Stimulated activated CD4-positive, alpha-beta T cell treated with anti-CD3 and anti-CD28 coated beads, Interleukin-15, amount 100 ng/mL, for 1 hour (primary cell): ENCODE measurements at places on chromosomes 5 and 9.

DNA sequence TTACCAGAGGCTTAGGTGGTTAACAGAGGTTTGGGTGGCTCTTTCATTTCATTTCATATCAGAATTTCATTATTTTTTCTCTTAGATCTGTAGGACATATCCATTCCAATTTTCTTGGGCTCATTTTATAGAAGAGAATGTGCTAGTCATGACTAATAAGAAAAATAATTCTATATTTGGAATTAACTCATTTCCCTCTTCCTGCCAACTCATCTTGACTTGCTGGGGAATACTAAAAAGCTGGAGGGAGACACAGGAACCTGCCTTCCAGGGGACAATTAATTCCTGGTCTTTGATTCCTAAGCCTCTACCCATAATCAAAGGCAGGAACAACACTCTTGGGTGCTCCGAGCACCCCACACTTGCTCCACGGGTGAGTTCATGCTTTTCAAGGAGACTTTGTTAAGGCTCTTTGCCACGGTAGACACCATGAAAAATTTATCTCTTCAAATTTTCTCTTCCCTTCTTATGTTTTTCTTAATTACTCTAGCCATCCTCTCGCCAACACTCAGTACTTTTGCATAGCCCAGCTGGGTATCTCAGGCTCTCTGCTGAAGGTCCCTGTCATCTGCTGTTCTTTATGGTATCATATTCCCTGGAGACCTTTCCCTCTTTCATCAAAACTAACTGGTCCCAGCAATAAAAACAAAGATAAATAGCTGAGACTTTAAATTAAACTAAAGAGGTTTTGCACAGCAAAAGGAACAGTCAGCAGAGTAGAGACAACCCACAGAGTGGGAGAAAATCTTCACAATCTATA is 273.9 kb downstream of the NPR3 start:
- no peak for DNase-seq

DNA sequence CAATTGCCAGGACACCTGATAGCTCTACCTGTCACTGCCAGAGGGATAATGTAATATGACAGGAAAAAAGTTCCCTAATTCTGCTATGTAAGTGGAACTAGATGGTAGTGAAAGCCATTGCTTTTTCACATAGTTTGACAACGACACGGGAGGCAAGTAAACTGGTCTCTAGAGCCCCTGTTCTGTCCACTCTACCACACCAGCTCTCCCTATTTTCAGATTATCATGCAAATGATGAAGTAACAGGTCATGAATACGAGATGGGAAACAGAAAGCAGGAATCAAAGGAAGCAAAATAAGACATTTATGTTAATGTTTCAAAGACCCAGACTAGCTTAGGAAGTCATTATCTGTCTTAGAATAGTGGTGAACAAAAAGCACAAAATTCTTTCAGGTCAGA is 56.2 kb downstream of the TAF11L14 start:
- DNase-seq: no peak

DNA sequence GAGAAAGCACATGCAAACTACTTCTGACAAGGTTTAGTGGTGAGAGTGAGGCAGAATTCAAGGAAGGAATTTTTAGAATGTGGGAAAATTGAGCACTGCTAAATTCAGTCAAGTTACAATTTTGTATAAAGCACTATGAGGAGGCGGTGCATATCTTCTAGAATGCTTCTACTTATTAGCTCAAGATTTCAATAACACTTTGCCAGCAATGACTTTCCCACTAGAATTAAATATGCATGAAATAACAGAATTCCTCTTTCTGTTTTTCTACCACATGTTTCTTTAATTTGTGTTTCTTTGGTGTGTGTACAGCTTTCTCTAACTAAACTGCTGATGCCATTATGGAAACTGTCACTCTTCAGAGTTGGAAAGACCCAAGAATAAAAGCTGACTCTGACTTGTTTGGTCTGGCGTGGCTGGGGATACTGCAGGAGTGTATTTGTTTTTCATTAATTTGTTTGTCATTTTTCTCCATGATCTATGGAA is 163.5 kb downstream of the ARSB start:
- no peak for DNase-seq

DNA sequence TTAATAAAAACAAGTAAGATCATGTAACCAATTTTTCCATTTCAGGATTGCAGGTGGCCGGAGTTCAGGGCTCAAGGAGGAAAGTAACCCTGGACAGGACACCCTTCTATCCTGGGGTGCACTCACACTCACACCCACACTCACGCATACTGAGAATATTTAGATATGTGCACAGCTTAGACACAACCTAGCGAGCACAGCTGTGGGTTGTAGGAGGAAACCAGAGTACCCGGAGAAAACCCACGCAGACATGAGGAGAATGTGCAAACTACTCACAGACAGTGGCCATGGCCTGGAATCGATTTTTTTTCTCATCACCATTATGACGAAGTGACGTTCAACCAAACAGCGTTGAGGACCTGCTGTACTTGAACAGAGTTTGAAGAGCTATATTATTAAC is 4.5 kb upstream of the EFNA5 start:
- DNase-seq: no peak

DNA sequence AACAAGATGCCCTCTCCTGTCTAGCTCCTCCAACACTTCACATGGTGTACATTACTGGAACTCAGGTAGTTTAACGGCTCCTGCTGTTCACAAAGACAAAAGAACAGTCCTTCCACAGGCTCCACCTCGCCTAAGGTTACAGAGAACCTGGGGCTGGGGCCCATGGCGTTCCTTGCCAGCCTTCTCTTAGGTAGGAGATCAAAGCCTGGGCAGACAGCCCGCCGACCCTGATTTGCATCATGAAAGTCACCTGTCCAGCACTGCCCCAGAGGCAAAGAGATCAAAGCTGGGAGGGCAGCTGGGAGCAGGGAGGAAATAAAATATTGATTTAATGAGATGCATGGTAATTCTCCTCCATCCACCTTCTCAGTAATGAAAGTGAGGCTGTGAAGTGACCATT is 115.0 kb upstream of the SLIT3 start:
- no peak for DNase-seq

DNA sequence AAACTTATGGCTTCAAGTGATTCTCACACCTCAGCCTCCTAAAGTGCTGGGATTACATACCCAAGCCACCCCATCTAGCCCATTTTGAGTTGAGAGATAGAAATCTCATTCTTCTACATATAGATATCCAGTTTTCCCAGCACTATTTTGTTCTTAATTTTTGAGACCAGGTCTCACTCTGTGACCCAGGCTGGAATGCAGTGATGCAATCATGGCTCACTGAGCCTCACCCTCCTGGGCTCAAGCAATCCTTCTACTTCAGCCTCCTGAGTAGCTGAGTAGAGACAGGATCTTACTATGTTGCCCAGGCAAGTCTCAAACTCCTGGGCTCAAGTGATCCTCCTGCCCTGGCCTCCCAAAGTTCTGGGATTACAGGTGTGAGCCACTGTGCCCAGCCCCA is 60.9 kb upstream of the CTNNA1 start:
- DNase-seq: no peak

GRCh38 chr5:111680737-111681413 is 76.1 kb downstream of the NREP start:
- no peak for DNase-seq

DNA sequence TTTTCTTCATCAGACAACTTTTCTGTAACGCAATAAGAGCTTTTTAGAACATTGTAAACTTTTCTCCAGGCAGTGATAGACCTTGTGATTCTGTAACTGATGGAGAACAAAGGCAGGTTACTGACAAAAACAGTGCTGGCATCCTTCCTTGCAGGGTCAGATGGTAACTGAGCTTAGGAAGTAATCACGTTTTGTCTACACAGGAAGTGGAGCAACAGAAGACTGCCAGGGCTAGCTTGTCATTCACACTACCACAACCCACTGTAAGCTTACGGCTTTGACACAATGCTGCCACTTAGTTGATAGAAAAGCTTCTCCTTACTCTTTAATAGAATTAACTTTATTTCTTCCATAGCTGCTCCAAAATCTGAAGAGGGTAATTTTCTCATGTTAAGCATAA is 46.8 kb downstream of the FBN2 start:
- DNase-seq: no peak

- no peak for DNase-seq
Measured at GRCh38 chr5:143893638-143894037, 81.7 kb downstream of the HMHB1 start.

GRCh38 chr5:35227720-35228119 is 2.6 kb downstream of the PRLR start:
- no peak for DNase-seq

DNA sequence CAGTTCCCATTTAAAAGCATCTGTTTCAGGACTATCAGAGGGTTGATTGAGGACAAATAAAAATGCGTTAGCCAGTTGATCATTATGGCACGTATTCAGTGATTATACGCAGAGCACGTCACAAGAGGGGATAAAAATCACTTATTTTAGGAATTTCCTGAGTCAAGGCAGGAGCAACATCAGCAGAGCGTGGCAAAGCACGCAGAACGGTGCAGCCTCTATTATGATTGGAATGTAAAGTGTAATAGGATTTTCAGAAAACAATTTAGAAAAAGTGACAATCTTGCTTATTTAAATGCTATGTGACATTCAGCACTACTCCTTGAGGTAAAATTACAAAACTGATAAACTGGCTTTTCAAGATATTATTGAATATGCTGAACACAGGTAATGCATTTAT is 413.6 kb upstream of the DAP start:
- no peak for DNase-seq

DNA sequence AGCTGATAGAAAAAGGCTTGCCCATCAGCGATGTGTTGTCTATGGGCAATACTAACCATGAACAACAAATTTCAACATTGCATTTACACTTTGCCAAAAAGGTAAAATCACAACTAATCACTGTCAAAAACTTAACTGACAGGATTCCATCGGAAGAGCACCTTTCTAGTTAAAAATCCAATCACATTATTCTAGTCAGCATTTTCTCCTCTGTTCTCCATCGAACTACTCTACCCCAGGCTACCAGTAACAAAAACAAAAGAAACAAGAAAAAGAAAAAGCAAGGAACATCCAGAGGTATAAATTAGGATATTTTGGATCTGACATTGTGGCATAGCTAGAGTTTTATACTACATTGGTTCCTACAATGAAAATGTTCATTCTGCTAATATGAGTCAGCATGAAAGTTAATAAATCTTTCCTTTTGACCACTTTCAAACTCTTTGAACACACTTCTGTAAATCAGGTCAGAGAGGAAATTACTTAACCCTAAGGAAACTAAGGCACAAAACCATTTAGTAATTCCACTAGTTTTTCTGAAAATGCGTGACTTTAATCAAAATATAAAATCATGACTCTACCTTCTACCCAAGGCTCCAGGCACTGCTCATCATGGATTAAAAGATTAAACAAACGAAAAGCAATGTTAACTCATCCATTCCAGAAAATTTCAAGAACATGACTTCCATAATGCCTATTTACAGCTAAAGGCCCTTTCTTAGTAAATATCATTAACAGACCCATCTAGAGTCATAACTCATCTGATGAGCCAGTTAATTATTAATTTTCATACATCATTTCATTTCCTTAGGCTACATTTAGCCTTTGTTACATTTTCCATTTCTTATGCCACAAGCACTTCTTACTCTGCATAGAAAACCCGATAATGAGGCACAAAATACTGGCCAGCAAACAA is 10.2 kb downstream of the GLIS3 start:
- DNase-seq: no peak

- no peak for DNase-seq
Measured at GRCh38 chr9:36937346-36937745, 96.7 kb downstream of the PAX5 start.

GRCh38 chr5:109691996-109692395 is 2.3 kb downstream of the MAN2A1 start:
- no peak for DNase-seq

DNA sequence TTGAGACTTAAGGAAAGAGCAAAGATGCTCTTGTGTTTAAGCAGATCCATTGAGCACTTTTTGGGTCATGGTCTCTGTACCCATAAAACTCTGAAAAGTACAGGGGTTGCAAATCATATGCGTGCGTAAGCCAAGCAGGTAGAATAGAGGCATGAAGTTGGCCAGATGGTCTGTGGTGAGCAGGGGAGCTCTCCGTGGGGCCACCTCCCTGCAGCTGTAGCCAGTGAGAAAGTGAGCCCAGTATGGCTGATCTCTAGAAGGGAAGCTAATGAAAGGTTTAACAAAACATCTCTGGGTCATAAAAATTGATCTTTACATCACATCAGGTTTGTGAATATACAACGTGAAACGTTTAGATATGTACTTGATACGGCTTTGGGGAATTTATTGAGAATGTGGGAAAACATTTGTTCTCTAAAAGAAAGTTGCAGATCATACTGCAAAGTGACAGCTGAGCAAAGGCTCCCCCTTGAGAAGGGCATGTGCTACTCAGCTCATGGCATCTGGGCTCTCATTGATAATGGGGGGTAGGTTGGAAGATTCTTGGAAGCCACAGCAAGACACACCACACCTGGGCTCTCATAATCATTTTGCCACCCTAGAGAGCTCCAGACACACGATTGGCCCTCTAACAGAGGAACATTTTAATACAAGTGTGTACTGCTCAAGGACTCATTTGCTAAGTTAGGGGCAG is 30.6 kb downstream of the SH3GL2 start:
- no peak for DNase-seq

GRCh38 chr5:5326115-5326758 is 96.2 kb upstream of the ICE1 start:
- DNase-seq: no peak

GRCh38 chr5:134046801-134047686 is 42.3 kb upstream of the VDAC1 start:
- DNase-seq: no peak

DNA sequence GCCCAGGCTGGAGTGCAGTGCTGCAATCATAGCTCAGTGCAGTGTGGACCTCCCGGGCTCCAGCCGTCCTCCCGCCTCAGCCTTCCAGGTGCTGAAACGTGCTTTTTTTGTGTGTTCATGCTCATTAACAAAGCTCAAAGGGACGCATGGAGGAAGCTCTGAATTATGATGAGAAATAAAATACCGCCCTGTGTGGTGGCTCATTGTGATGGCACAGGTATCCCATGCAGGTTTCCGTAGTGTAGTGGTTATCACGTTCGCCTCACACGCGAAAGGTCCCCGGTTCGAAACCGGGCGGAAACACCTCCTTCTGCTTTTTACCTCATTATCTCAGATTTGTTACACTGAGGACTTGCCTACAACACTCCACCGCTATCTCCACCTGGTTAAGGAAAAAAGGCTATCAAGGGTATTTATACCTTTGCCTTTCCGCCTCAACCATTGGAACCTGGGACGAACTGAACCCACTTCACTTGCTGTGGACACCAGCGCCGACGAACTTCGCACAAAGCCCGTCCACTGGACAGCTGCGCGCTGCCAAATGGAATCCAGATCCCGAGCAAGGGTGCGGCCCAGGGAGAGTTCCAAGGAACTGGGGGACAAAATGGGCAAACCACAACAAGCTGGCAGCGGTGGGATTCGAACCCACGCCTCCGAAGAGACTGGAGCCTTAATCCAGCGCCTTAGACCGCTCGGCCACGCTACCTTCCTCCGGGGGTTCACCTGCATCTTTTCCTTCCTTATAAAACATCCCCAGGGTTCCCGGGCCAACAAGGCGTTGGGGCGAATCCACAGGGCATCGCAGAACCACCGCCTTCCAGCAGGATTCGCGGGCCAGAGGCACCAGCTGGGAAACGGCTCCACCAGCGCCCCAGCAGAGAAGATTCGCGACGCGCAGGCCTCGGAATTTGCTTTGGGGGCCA is 26.3 kb downstream of the OR2V2 start:
- no peak for DNase-seq
